Karpas-422 (cell line): ENCODE measurements at places on chromosomes 7 and 10. TPM values are rescaled to one million over a fixed set of nuclear protein-coding genes. Genes with fewer than 3 reads are reported as not detected.

GRCh38 chr7:135795846-135796570, 47.4 kb upstream of the FAM180A start:
- no peaks in the 10 kb centered on the region for H3K36me3 ChIP-seq

- H3K4me1 ChIP-seq: peaks cover 5% of the 10 kb centered on the region
- DNase-seq: no peak
- no peak overlapping the region for H3K27ac ChIP-seq
- H3K27me3 ChIP-seq: no peaks in the 10 kb centered on the region
- H3K36me3 ChIP-seq: no peaks in the 10 kb centered on the region
- H3K4me3 ChIP-seq: no peak overlapping the region
Measured at GRCh38 chr10:48464121-48464870, 140.6 kb downstream of the ARHGAP22 start.

GRCh38 chr7:141161550-141162535, 88.0 kb downstream of the TMEM178B start:
- no peaks in the 10 kb centered on the region for H3K27me3 ChIP-seq
- H3K36me3 ChIP-seq: no peaks in the 10 kb centered on the region
- H3K27ac ChIP-seq: no peak overlapping the region
- no peak for DNase-seq

GRCh38 chr7:17552952-17553351, 254.5 kb downstream of the AHR start:
- H3K4me3 ChIP-seq: no peak overlapping the region
- no peaks in the 10 kb centered on the region for H3K4me1 ChIP-seq
- H3K27ac ChIP-seq: no peak overlapping the region
- no peaks in the 10 kb centered on the region for H3K36me3 ChIP-seq

- no peaks in the 10 kb centered on the region for H3K36me3 ChIP-seq
- H3K4me1 ChIP-seq: no peaks in the 10 kb centered on the region
- DNase-seq: no peak
- H3K27me3 ChIP-seq: no peaks in the 10 kb centered on the region
- H3K27ac ChIP-seq: no peak overlapping the region
- no peak overlapping the region for H3K4me3 ChIP-seq
Measured at GRCh38 chr7:22550514-22551030, 50.6 kb upstream of the STEAP1B start.

GRCh38 chr10:80272793-80273522, 16.5 kb downstream of the MAT1A start:
- no peaks in the 10 kb centered on the region for H3K36me3 ChIP-seq
- H3K27me3 ChIP-seq: no peaks in the 10 kb centered on the region
- H3K4me1 ChIP-seq: no peaks in the 10 kb centered on the region
- no peak overlapping the region for H3K4me3 ChIP-seq
- no peak for DNase-seq

GRCh38 chr7:33217595-33217994, 88.2 kb downstream of the BBS9 start:
- H3K4me1 ChIP-seq: no peaks in the 10 kb centered on the region
- DNase-seq: no peak
- H3K27me3 ChIP-seq: no peaks in the 10 kb centered on the region
- no peaks in the 10 kb centered on the region for H3K36me3 ChIP-seq
- no peak overlapping the region for H3K27ac ChIP-seq
- no peak overlapping the region for H3K4me3 ChIP-seq

DNA sequence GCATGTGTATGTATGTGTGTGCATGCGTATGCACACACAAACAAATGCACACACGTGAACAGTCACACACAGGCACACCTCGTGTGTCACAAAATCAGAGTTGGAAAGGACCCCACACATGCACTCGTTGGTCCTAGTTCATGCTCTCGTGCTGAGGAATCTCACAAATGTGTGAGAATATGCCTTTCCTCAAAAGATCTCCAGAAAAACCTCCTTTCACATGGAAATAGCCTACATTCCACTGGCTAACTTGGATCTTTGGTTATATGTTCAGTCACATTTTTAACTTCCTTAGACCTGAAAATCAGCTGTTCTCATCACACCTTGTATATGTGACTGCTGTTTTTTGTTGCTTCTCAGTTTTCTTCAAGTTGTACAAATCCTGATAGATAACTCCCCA, 256.7 kb downstream of the DPP6 start:
- no peaks in the 10 kb centered on the region for H3K36me3 ChIP-seq
- H3K27ac ChIP-seq: no peak overlapping the region
- H3K27me3 ChIP-seq: no peaks in the 10 kb centered on the region
- H3K4me3 ChIP-seq: no peak overlapping the region

DNA sequence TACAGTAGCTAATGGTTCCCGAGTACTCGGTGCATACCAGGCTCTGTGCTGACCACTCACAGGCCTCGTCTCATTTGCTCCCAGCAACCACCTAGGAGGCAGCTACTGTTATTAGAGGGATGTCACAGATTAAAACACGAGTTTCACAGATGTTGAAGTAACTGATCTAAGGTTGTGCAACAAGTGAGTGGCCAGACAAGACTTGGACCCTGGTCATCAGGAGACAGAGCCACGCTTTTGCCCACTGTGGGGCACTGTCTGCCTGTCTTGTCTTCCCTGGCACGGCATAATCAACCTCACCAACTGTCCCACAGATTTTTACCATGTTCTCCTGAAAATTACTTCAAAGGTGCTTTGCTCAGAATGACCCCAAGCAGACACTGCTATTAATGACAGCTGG, 111.6 kb upstream of the HABP2 start:
- no peak for DNase-seq
- H3K4me3 ChIP-seq: no peak overlapping the region
- no peaks in the 10 kb centered on the region for H3K36me3 ChIP-seq

DNA sequence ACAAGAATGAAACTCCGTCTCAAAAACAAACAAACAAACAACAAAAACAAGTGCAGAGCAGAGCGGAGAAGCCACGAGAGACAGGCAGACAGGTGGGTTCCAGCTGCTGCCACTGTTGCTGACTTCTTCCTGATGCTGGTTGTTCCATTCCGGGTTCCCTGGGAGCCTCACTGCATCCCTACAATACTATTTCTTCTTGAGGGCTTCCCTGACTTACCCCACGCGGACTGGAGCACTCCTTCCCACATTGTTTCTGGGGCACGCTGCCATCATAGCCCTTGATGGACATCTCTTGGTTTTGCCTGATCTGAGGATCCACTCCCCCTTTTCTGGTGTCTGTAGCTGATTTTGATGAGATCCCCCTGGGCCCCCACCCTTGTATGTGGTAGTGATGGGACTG, 5.6 kb upstream of the NKX1-2 start:
- no peaks in the 10 kb centered on the region for H3K4me1 ChIP-seq
- H3K27ac ChIP-seq: no peak overlapping the region
- no peaks in the 10 kb centered on the region for H3K27me3 ChIP-seq
- no peaks in the 10 kb centered on the region for H3K36me3 ChIP-seq
- DNase-seq: no peak
- no peak overlapping the region for H3K4me3 ChIP-seq

- H3K4me1 ChIP-seq: no peaks in the 10 kb centered on the region
- no peak overlapping the region for H3K27ac ChIP-seq
- H3K27me3 ChIP-seq: no peaks in the 10 kb centered on the region
Measured at GRCh38 chr7:45919993-45920459, 1.0 kb downstream of the IGFBP3 start.

DNA sequence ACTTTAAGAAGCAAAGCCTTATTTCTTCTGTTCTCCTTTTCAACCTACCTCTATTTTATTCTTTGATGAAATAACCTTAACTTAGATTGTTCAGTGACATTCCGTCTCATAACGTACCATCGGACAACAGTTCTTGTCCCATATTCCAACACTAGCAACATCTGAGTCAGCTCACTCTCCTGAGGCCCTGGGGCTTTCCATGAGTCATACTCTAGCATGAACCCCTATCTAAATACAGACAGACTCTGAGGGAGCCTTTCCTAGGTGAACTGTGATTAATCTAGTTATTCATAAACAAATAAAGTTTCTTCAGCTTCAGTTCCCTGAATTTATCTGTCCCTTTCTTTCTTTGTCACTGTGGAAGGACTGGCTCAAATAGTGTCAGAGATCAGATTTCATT, 168.7 kb upstream of the LYZL1 start:
- H3K4me1 ChIP-seq: no peaks in the 10 kb centered on the region
- H3K27ac ChIP-seq: no peak overlapping the region
- DNase-seq: no peak
- H3K27me3 ChIP-seq: no peaks in the 10 kb centered on the region
- no peaks in the 10 kb centered on the region for H3K36me3 ChIP-seq

GRCh38 chr10:103197174-103197573, 4.1 kb upstream of the NT5C2 start:
- no peaks in the 10 kb centered on the region for H3K36me3 ChIP-seq
- H3K4me1 ChIP-seq: peaks cover 20% of the 10 kb centered on the region
- peak; percentile 31 for DNase-seq
- H3K27ac ChIP-seq: no peak overlapping the region

DNA sequence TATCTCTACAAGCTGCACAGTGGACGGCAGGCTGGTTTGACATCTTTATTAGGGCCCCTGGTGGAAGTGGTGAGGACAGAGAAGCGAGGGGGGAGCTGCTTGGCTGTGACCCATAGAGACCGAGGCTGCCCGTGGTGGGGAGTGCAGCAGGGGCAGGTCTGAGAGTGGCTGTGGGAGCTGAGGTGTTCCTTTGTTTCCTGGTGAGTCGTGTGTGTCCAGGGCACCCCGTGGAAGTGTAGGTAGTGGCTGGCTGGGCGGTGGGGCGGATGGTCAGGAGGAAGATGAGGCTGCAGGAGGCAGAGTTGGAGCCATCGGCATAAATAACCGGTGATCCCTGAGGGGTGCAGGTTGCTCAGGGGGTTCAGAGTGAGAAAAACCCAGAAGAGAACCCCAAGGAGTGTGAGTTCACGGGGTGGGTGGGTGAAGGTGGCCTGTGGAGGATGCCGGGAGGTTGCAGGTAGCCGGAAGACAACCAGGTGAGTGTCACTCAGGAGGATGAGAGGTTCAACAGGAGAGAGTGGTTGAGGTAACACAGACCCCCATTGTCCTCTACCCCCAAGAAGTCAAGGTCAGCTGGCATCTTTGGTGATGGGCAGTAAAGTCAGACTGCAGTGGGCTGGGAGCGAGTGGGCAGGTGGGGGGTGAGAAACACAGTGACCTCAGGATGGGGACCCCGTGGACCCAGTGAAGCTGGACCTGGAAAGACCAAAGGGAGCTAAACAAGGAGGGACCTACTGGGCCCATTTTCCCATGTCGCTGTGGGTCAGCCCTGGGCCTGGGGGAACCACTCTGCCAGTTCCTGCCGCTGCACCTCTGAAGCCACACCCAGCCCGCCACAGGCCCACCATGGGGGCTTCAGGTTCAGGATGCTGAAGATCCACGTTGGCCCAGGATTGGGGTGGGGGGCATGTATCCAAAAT, 7.8 kb downstream of the ATP6V0E2 start:
- H3K27me3 ChIP-seq: no peaks in the 10 kb centered on the region
- DNase-seq: no peak
- H3K4me3 ChIP-seq: no peak overlapping the region
- no peaks in the 10 kb centered on the region for H3K4me1 ChIP-seq

GRCh38 chr10:114491933-114492332, 87.6 kb upstream of the AFAP1L2 start:
- peaks cover 99% of the 10 kb centered on the region for H3K4me1 ChIP-seq
- peak; percentile 52 for DNase-seq
- H3K4me3 ChIP-seq: peak overlapping the region; percentile 15; the same call in 1 of the 2 replicates
- peak overlapping the region; percentile 99 for H3K27ac ChIP-seq
- H3K27me3 ChIP-seq: no peaks in the 10 kb centered on the region

GRCh38 chr7:33873518-33873917, 31.8 kb upstream of the BMPER start:
- H3K36me3 ChIP-seq: no peaks in the 10 kb centered on the region
- no peak for DNase-seq
- no peak overlapping the region for H3K4me3 ChIP-seq
- H3K27me3 ChIP-seq: no peaks in the 10 kb centered on the region

- no peaks in the 10 kb centered on the region for H3K4me1 ChIP-seq
- no peaks in the 10 kb centered on the region for H3K27me3 ChIP-seq
- no peak overlapping the region for H3K27ac ChIP-seq
- no peaks in the 10 kb centered on the region for H3K36me3 ChIP-seq
Measured at GRCh38 chr10:78253063-78253853, 219.6 kb downstream of the RPS24 start.

- H3K36me3 ChIP-seq: no peaks in the 10 kb centered on the region
- H3K27ac ChIP-seq: no peak overlapping the region
- DNase-seq: no peak
- no peaks in the 10 kb centered on the region for H3K4me1 ChIP-seq
Measured at GRCh38 chr10:69458430-69459100, 7.3 kb downstream of the TSPAN15 start.

- H3K36me3 ChIP-seq: no peaks in the 10 kb centered on the region
- H3K4me1 ChIP-seq: no peaks in the 10 kb centered on the region
- no peak overlapping the region for H3K4me3 ChIP-seq
- H3K27ac ChIP-seq: no peak overlapping the region
- no peak for DNase-seq
- no peaks in the 10 kb centered on the region for H3K27me3 ChIP-seq
Measured at GRCh38 chr10:18100669-18101068, 39.6 kb upstream of the CACNB2 start.

DNA sequence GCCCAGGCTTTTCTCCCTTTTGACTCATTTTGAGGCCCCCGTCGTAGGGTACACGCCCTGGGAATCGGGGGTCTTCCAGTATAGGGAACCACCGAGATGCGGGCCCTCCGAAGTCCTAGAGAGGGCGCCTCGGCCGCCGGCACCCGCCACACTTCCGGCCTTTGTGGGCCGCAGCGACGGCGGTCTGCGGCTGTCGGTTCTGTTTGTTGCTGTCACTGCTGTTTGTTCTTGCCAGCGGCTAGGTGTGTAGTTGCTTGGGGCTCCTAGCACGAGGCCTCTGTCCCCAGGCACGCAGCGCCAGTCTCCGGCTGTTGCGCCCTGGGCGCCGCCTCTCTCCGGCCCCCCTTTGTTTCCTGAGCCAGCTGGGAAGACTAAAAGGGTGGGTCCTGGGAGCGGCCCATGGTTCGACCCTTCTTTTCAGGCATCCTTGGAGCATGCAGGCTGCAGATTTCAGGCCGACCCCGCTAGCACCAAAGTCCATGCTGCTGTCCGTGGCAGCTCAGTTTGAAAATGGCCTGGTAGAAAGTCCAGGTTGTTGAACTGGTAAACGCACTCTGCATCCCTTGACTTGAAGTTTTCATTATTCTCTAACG, 17.8 kb upstream of the ZKSCAN1 start:
- peak overlapping the region; percentile 72 for H3K4me3 ChIP-seq
- no peaks in the 10 kb centered on the region for H3K36me3 ChIP-seq

DNA sequence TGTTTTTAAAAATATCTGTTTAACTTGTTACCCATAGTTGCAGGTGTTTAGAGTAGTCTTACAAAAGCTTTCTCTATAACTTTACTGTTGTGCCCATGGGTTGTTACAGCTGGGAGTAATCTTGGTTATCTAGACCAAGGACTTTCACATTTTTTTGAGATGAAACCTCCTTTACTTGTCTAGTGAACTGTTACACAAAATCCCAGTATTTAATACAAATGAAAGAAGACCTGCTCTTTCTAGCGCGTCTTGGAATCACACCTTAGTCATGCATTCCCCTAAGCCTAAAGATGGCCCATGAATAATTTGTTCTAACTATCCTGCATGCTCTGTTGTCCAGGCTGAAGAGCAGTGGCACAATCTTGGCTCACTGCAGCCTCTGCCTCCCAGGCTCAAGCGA, 38.0 kb downstream of the CSGALNACT2 start:
- DNase-seq: no peak
- no peaks in the 10 kb centered on the region for H3K27me3 ChIP-seq
- no peak overlapping the region for H3K27ac ChIP-seq
- H3K36me3 ChIP-seq: peaks cover 44% of the 10 kb centered on the region

The FBXL13 gene
- total RNA-seq: 4.2 and 5.0 TPM in 2 replicates

The STOX1 gene
- 15.9 and 19.8 TPM in 2 replicates for total RNA-seq

The MRLN gene
- 0.25 TPM in 1 of 2 replicates, not detected in the other for total RNA-seq

The CPA4 gene
- not detected in 2 replicates for total RNA-seq

The SH2D4B gene
- total RNA-seq: 0.07 TPM in 1 of 2 replicates, not detected in the other

The OIT3 gene
- 0.65 TPM in 1 of 2 replicates, not detected in the other for total RNA-seq

The NEUROG3 gene
- not detected in 2 replicates for total RNA-seq

The SH2B2 gene
- total RNA-seq: 22.4 and 39.2 TPM in 2 replicates

The ZNF487 gene
- 11.5 and 11.8 TPM in 2 replicates for total RNA-seq

The MEPCE gene
- 28.4 and 40.4 TPM in 2 replicates for total RNA-seq
